ENCODE measurements at places on chromosomes 6 and 20.

- no peak for DNase-seq
Observed at GRCh38 chr6:146357578-146358430, 185.8 kb upstream of the RAB32 start.

- DNase-seq, result no peak
Observed at GRCh38 chr20:50520222-50520880, 10.2 kb downstream of the PTPN1 start.

DNA sequence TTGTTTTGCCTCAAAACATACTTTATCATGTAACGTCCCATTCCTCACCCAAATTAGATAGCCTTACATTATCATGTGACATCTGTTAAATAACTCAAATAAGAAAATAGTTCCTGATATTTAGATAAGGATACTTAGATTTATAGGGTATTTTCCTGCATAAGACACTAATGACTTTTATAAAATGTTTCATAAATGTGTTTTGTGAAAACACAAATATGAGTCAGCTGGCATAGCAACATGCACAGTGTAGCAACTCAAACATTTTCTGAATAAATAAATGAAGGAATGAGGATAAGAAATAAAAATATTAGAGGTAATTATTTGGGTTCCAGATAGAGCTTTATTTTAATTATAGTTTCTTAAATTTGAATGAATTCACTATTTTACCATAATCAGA, 460.4 kb upstream of the PLCB4 start:
- no peak for DNase-seq

DNA sequence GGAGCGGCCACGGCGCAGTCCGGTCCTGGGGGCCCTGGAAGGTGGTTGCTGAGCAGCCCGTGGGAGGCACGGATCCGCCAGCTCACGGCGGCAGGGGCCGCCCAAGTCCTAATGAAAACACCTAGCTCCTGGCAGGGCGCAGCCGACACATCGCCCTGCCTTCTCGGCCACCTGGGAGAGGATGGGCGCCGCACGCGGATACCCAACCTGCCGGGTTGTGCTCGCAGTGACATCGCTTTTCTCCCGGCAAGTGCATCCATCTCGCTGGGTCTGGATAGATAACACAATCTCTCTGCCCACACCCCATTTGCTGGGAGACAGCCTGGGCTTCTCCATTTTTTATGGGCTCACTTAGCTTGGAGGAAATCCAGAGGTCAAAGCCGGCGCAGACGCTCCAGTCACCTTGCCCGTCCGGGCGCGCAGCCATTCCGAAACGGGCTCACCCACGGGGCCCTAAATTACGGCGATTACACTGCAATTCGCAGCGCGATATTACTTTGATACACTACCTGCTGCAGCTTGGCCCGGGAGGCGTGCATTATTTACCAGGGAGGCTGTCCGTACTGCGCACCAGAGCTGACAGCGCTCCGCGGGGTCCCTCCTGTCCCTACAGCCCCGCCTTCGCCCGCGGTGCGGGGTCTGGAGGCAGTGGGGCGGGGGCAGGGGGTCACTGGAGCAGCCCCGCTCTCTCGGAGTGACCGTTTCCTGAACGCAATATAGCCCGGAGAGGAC, 36.2 kb upstream of the CCDC167 start:
- no peak for DNase-seq

DNA sequence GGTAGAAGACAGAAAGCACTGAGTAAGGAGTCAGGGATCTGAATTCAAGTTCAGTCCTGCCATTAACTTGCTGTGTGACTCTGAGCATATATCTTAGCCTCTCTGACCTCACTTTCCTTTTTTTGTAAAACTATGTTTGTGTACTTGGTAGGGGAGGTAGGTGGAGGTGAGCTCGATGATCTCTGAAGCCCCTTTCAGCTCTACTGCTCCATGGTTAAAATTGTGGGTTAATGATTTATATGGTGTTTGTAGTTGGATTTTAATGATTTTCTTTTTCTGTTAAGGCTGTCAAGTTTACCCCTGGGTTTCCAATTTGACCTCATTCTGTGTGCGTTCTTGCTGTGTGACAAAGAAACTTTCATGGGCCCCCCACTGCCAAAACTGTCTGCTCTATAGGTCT, 124.1 kb downstream of the CD164 start:
- DNase-seq, result no peak

DNA sequence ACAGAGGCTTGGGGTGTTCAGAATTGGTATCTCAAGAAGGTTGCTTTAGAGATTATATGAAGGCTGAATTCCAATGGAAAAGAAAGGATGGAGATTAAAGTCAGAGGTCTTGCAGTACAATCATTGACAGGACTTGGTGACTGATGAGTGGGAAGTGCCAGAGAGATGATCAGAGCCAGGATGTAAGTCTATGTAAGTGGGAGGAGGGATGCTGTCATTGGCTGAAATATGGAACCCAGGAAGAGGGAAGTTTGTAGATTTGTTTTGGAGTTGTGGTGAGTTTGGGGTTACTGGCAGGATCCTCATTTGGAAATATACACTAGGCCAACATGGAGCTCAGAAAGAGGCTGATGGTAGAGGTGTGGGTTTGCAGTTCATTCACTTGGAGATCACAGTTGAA, 23.8 kb upstream of the TNFAIP3 start:
- no peak for DNase-seq

DNA sequence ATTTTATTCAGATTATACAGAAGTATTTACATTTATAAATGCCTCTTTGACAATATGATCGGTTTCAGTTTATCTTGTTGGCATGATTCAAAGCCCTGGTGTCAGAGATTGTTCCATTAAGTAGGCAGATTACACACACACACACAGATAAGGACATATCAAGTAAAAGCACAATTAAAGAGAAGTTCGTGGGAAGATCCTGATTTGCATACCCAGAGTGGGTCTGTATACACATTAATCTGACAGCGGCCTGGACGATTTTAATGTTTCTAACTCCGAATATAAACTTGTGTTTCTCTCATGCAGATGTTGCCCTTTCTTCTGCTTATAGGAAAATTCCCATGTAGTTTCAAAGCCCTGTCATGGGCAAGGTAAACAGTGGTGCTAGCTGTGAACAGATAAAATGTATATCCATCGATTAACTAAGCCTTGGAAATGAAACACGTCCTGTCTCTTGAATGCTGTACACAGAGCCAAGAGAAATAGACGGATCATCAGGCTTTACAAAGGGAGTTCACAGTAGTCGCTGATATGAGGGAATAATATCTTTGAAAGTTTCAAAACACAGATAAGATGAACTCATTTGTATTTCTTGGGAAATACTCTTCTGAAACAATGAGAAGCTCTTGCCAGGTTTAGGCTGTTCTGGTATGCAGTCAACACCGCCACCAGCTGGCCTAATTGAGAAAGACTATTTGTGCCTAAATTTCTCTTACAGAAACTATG, 108.2 kb upstream of the GMDS start:
- peak; percentile 50 for DNase-seq

GRCh38 chr6:162849269-162849668, 121.5 kb downstream of the PACRG start:
- no peak for DNase-seq

All from CD4-positive, alpha-beta T cell treated with Interleukin-21 for 1 hour (primary cell).